G401 (cell line): ENCODE measurements at places on chromosomes 3 and 15. TPM values are rescaled to one million over a fixed set of nuclear protein-coding genes. Genes with fewer than 3 reads are reported as not detected.

DNA sequence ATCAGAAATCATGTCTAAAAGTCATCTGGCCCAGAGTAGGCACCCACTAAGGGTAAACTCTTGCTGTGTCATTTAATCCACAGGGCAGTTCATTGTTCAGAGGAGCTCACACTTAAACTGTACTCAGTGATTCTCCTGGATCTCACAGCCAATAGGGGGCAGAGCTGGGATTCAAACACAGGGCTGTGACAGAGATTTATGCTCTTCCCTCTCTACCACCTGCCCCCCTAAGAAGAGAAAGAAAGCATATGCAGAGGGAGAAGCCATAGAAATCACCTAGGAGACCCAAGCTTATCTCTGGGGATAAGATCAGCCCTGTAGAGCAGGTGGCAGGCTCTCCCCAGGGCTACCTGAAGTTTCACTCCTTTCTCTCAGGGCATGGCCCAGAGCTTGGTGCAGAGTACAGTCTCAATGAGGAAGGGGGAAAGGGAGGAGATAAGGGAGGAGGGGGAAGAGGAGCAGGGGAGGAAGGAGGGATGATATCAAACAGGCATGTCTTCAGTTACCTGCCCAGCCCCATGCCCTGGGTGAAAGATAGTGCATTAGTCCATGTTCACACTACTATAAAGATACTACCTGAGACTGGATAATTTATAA lies 51.8 kb upstream of the ADPGK start:
- DNase-seq = no peak

- no peak for DNase-seq
Observed at GRCh38 chr3:186635532-186635931, 4.7 kb upstream of the FETUB start.

- DNase-seq = no peak
Observed at GRCh38 chr3:72254483-72254882, 469.5 kb upstream of the PROK2 start.

- DNase-seq = no peak
Observed at GRCh38 chr3:8366219-8366810, 135.3 kb upstream of the LMCD1 start.

DNA sequence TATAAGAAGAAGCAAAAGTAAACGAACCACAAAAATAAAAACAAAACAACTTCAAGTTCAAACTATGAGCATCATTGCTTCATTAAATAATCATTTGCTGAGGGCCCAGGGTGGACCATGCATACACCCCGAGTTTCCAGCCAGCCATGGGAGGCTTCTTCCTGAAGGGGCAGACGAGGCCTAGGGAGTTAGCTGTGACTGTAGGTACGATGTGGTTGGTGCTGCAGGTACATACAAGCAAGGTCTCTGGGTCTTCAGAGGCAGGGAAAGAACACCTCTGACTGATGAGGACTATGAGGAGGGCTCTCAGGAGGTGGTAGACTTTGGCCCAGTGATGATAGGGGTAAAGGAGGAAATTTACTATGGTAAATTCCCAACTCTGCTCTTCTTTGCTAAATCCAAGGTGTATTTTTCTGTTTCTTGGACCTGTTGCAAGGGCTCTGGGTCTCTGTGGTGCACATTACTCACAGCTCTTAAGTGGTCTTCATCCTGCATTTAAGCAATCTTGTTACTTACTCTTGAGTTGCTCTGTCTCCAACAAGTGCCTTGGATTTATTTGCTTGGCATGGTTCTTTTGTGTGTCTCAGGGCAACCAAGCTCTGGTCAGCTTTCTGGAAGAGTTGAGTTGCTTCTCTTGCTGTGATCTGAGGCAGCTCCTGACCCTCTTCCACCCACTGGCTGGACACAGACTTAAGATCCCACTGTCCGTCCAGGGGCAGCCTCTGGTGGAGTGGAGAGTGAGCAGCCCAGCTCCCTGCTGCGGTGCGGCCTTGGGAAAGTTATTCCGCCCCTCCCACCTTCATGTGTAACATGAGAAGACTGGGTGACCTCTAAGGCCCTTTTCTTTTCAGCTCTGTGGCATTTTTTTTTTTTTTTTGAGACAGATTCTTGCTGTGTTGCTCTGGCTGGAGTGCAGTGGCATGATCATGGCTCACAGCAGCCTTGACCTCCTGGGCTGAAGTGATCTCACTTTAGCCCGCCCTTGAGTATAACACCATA lies 56.1 kb upstream of the KIF23 start:
- DNase-seq = no peak

FOXP1 gene
- total RNA-seq = 1.1 and 9.7 TPM in 2 replicates

DNASE1L3 gene
- total RNA-seq = not detected in 2 replicates

ZIC1 gene
- total RNA-seq = not detected in 2 replicates
